Adipocyte (in vitro differentiated cells): ENCODE measurements at places on chromosomes 11 and 22.
A peak's percentile ranks its signal among the peaks of the same experiment; 100 is the strongest.

DNA sequence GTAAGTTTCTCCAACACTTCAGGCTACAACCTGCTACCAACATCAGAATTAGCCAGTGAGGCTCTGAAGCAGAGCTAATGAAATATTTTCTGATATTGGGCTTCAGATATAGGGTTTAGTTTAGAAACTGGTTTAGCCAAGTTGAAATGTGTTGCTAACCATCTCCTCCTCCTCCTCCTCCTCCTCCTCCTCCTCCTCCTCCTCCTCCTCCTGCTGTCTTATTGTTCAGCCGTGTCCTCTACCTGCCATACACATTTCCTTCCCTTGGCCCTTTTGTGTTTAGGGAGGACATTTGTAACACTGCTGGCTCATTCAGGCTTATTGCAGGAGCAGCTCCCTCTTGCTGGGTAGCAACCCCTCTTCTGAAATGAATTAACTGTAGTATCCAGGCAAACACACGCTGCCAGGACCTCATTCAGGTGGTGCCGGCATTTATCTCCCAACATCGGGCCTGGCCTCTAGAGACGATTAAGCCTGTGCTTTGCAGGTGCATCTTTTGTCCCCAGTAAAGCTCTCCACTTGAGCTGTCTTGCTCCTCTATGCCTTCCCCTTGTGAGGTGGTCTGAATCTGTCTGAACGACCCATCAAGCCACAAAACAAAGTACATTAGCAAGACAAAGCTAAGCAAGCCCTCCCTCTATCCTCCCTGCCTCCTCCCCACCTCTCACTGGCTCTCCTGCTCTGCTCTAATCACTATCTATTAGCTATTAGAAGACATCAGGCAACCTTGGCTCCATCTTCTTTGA lies 82.9 kb downstream of the KCNJ1 start:
- no peak for DNase-seq

- no peak for DNase-seq
Measured at GRCh38 chr22:28608546-28608945, 71.1 kb downstream of the TTC28 start.

DNA sequence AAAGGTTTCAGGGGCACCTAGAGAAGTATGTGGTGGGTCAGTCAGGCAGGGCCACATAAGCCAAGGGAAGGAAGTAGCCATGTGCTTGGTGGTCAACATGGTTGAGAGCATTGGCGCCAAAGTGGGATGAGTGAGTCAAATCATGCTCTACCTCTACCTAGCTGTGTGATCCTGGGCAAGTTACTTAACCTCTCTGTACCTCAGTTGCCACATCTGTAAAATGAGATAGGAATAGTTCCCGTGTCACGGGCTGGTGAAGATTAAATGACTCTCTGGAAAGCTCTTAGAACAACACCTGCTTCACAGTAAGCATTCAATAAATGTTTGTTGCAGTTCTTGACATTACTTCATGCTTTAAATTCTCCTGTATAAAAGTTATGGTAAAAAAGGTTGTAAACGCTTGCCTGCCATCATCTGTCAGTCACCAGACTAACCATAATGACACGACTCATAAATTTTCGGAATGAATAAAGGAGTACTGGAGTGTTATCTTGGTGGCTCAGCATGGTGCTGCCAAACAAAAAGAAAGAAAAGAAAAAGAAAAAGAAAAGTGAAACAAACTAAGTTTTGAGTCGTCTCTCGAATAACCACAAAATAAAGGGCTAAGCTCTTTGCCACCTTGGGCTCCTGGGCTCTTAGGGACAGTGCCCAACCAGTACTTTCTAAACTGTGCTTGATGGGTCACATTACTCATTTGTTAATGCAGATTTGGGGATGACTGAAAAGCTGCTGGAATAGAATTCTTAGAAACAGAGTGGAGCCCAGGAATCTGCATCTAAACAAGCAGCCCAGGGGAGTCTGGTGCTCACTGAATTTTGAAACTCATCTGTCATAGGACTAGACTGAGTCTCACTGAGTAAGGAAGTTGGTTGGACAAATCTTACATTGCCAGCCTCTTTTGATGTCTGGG lies 107.6 kb downstream of the LDLRAD3 start:
- no peak for DNase-seq

DNA sequence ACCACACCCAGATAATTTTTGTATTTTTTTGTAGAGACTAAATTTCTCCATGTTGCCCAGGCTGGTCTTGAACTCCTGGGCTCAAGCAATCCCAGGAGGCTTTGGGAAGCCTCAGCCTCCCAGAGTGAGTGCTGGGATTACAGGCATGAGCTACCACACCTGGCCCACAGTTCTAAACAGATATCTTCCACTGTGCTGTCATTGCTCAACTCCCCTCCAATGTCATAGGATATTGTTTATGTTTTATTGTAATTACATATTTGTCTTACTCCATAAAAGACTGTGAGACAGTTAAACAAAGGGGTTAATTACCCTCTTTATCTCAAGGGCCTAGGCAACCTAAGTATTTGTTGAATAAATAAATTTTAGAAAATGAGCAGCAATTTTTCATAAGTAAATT lies 204.2 kb downstream of the GRM5 start:
- no peak for DNase-seq

DNA sequence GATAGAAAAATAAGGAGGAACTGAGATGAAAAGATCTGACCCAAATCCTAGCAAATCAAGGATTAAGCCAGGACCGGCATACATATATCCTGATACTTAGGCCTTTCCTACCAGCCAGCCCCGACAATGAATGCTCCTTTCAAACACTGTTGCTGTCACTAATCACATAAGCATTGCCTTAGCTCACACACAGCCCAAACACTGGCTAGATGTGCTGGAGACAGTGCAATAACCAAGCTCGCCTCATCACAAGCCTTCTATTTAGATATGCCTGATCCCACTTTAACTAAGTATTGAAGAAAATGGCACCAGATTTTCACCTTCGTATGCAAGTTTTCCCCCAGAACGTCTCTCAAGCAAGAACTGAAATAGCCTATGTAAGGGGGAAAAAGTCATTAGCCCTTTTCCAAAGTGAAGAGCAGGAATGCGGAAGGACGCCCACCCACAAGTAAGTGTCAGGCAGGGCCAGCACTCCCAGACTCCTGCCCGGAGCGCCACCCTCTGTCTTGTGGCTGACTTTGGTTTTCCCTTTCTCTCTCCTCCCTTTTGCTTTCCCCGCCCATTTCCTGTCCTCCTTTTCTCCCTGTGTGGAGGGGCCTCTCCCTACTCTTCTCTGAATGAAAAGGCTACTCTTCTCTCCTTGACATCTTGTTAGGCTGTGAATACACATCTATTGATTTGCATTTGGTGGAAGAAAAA lies 8.9 kb upstream of the OPCML start:
- no peak for DNase-seq

DNA sequence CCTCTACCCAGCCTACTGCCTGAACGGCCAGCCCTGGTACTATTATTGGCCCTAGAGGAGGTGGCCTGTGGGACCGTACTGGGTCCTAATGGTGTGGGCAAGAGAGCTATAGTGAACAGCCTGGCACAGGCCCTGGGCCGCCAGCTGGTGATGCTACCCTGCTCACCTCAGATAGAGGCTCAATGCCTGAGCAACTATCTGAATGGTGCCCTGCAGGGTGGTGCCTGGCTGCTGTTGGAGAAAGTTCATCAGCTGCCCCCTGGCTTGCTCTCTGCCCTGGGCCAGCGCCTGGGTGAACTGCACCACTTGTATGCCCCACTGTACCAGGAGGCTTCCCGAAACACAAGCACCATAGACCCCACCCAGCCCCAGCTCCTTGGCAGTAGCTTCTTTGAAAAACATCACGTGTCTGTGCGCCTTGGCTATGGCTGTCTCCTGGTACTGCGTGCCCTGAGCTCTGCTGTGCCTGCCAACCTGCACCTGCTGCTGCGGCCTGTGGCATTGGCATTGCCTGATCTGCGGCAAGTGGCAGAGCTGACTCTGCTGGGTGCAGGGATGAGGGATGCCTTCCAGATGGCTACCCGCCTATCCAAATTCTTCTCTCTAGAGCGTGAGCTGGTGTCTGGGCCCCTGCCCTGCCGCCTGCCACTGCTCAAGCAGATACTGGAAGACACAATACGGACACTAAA lies 49.0 kb downstream of the DNHD1 start:
- no peak for DNase-seq

DNA sequence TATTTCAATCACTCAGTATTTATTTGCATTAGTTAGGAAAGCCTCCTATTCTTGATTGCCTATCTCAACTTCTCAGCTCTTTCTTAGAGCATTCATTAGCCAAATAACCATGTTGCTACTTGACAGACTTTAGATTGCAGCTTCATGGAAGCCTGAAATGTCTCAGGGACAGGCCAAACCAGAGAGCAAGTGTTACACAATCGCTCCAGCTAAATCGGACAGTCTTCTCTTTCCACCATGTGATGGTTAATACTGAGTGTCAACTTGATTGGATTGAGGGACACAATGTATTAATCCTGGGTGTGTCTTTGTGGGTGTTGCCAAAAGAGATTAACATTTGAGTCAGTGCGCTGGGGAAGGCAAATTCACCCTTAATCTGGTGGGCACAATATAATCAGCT lies 106.5 kb upstream of the DRD2 start:
- DNase-seq = no peak

- no peak for DNase-seq
Measured at GRCh38 chr11:9831122-9831521, 167.2 kb downstream of the SWAP70 start.

DNA sequence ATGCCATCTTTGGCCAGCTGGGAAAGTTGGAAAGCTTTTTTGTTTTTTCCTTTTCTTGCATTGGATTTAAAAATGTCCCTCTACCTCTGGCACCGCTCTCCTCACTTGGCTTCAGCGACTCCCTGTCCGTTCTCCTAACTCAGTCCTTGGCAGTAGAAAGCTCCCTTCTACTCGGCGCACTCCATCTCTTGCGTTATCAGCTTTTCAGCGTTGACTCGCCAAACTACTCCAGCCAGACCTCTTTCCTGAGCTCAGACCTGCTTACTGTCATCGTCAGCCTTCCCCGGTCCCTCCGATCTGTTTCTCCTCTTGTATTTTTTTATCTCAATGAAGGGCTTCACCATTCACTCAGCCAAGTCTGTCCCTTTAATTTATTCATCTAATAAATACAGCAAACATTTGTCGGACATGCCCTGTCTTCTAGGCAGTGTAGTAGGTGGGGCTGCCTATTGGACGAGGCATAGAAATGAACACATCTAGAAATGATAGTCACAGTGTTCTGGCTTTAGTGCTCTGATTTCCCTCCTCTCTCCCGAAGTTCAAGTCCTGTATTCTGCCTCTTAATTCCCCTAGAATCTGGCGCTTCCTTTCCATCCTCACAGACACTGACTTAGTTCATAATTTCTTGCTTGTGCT lies 839 bp downstream of the CEP164 start:
- peak; percentile 73 for DNase-seq

- DNase-seq = no peak
Measured at GRCh38 chr11:57210781-57211180, 26.3 kb downstream of the APLNR start.

GRCh38 chr11:34864424-34864823 lies 51.8 kb downstream of the APIP start:
- DNase-seq = no peak

GRCh38 chr11:121338536-121338935 lies 46.0 kb downstream of the SC5D start:
- no peak for DNase-seq

GRCh38 chr11:108939135-108939534 lies 274.3 kb downstream of the DDX10 start:
- no peak for DNase-seq

DNA sequence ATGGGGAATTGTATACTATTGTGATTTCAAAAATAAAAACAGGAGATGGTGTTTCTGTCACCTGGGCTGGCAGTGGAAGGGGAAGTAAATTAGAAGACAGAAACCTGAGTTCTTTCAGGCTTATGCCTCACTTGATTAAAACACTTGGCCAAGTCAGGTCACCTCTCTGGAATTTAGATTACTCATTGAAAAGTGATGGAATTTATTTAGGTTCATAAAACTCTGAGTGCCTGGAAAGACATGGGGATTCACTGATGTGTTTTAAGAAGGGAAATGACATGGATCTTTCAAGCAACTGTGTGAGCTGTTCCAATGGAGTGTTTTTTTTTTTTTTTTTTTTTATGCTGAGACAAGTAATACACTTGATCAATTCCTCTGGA lies 400.1 kb downstream of the TMEM135 start:
- DNase-seq = peak; percentile 51

GRCh38 chr22:37442537-37442936 lies 15.3 kb upstream of the ELFN2 start:
- DNase-seq = no peak

DNA sequence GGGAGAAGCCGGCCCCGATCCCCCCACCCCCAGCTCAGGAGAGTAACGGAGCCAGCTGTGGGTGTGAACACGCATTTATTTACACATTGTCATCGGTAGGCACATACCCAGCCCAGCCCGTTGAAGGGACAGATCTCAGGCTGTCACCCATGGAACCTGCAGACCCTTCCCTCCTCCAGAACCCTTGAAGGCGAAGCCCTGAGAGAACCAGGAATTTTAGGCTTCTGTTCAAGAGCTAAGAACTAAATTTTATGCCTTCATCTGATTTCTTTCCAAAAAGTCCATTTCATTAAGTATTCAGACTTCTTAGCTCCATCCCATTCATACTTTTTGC lies 379 bp upstream of the BRMS1 start:
- DNase-seq = no peak

DNA sequence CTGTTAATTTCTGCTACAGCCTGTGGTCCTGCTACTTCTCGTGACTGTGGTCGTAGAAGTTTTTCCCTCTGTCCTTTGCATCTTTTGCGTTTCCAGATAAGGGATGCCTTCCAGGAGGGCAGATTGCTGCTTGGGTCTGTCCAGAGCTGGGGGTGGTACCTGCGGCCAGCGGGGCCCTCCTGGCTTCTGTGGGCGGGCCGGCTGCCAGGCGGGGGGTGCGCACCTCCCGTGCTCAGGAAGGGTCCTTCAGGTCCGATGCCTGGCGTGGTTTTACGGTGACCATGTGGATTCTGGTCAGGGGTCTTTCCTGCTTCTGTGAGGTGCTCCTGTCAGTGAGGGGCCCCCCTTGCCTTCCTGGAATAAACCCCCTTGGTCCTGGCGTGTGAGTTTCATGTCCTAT lies 84.8 kb downstream of the KCNQ1 start:
- no peak for DNase-seq

DNA sequence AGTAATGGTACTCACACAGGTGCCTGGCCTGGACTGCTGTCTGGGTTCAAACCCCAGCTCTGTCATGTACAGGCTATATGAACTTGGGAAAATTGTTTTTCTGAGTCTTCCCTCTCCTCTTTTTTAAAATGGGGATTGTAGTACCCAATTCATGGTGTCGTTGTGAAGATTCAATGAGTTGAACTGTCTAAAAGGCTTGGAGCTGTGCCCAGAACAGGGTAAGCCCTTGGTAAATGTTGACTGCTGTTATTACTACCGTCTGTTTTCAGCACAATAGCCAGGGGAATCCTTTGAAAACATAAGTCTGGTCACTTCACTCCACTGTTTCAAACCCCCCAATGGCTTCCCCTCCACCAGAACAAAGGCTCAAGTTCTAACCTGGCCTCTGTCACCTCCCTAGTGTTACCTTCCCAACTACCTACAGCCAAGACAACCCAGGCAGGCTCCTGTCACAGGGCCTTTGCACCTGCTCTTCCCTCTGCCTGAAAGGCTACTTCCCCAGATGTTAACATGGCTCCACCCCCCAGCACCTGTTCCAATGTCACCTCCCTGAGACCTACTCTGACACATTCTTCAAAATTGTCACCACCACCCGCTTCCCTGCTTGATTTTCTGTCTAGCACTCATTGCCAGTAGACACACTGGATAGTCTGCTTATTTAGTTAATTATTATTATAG lies 152.8 kb downstream of the CHST1 start:
- DNase-seq = no peak
